ENCODE measurements at places on chromosomes 1 and 21. TPM values are rescaled to one million over a fixed set of nuclear protein-coding genes. Genes with fewer than 3 reads are reported as not detected.

SH2D1B gene
- not detected for total RNA-seq

SFN gene
- 0.54 TPM for total RNA-seq

CCDC28B gene
- total RNA-seq, result 4.9 TPM

CACNA1S gene
- total RNA-seq, result not detected

DNA sequence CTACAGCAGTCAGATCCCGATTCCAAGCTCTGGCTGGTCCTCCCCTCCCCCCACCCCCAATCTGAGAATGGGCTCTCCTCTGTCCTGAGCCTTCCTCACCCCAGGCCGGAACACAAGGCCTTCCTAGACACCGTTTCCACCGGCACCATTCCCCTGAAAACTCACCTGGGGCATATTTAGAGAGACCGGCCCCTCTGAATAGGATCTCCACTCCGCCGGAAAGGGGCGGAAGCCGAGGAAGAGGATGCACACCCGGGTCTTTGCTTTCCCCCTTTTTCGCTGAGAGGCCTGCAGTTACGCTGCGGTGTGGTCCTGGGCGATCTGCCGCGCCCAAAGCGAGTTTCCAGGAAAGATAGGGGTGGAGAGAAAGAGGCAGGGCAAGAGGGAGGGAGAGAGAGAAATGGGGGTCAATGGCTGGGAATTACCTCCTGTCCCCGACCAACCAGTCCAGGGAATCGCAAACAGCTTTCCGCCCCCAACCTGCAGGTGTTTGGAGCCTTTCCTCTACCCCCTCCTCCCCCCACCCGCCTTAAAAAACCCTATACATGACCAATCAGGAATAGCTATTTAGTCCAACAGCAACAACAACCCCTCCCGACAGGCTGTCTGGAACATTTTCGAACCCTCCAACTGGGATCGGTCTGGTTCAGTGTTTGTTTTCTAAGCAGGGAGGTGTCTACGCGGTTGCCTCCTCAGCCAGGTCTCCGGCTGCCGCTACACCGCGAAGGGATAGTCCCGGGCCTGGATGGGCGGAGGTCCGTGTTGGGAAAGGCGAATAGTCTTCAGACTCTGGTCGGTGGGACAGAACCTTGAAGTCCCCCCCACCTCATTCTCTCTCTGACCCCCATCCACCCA lies 2.8 kb downstream of the TAL1 start:
- DNase-seq, result no peak
- H3K27ac ChIP-seq, result peak overlapping the region; percentile 19
- H3K36me3 ChIP-seq, result no peaks in the 10 kb centered on the region
- no peak overlapping the region for H3K4me3 ChIP-seq

DNA sequence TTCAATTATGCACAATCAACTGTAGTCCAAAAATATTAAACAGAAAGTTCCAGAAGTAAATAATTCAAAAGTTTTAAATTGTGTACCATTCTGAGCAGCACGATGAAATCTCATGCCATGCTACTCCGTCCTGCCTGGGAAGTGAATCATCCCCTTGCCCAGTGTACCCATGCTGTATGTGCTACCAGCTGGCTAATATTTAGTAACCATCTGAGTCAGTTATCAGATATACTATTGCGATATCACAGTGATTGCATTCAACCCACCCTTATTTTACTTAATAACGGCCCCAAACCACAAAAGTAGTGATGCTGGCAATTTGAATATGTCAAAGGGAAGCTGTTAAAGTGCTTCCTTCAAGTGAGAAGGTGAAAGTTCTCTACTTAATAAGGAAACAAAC lies 56.2 kb downstream of the EVI5 start:
- H3K27ac ChIP-seq, result no peak overlapping the region
- DNase-seq, result no peak
- H3K27me3 ChIP-seq, result no peaks in the 10 kb centered on the region

- H3K36me3 ChIP-seq, result no peaks in the 10 kb centered on the region
- no peak for DNase-seq
- H3K4me3 ChIP-seq, result no peak overlapping the region
- H3K4me1 ChIP-seq, result no peaks in the 10 kb centered on the region
- no peak overlapping the region for H3K27ac ChIP-seq
- no peaks in the 10 kb centered on the region for H3K27me3 ChIP-seq
Observed at GRCh38 chr1:55304229-55304740, 89.1 kb upstream of the USP24 start.

DNA sequence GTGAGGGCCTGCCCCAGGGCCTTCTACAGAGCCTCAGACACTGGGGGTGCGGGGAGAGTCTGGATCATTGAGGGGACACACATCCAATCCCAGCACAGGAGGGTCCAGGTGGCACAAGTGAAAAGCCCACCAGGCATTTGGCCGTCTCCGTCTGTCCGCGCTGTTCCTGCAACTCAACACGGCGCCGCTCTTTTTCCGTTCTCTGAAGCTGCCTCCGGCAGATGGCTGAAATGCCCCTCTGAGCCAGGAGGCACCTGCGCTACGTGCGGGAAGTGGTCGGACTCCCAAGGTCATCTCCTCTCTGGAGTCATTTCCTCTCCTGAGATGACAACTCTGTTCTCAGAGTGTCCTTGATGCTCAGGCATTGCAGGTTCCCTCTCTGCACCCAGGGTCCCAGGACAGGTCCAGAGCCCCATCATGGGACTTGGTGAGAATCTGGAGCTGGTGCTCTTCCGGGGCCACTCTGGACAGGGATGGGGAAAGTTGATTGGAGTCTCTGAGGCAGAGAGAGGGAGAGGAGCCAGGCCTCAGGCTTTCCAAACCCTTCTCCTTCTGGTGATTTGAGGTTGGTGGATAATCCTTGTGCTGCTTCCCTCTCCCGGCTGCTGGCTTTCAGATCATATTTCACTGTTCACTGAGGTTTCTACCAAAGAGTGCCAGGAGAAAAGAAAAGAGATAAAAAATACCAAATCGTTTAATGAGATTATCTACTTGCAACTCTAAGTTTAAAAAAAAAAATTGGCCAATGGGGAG lies 14.0 kb upstream of the MIXL1 start:
- DNase-seq, result no peak
- no peak overlapping the region for H3K4me3 ChIP-seq
- H3K27ac ChIP-seq, result no peak overlapping the region
- no peaks in the 10 kb centered on the region for H3K36me3 ChIP-seq
- no peaks in the 10 kb centered on the region for H3K27me3 ChIP-seq
- H3K4me1 ChIP-seq, result no peaks in the 10 kb centered on the region

DNA sequence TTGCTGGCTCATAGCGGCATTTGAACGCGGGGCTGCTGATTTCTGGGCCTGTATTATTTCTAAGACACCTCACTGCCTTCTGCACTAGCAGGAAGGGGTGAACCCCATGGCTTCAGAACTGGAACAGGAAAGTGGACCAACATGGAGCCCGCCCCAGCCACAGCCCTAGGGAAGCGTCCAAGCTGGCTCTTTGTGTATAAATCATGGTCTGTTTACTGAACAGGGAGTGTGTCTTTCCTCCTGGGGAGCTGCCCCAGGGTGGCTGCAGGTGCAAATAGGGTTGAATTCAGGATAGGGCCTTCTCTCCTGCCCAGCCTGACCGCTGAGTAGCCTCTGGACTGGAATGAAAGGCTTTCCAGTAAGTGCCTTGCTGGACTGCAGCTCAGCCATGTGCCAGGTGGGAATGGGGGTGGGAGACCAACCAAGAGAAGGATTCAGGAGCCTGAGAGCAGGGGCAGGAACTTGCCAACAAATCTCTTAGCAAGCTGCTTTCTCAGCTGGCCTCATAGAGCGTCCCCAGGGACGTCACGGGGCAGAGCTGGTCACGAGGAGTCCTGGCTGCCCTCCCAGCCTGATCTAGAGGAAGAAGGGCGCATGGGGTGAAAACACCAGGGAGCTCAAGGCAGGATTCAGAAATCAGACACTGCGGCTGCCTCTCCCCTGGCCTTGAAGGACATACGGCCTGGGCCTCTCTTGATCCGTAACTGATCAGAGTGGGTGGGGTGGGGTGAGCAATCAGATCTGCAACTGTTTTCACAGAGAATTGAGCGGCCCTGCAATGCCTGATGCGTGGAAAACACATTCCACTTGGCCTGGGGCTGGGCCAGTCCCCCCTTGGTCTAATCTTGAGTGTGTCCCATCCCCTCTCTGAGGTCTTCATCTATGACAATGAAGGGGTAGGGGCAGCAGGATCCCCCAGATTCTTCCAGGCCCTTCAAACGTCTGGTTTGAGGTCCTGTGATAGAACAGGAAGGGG lies 56.5 kb upstream of the SELENON start:
- peak overlapping the region; percentile 99 for H3K27ac ChIP-seq
- H3K4me3 ChIP-seq, result no peak overlapping the region
- DNase-seq, result peak; percentile 98
- H3K36me3 ChIP-seq, result no peaks in the 10 kb centered on the region
